NB4 (cell line): ENCODE measurements at places on chromosomes 11 and 22.

DNA sequence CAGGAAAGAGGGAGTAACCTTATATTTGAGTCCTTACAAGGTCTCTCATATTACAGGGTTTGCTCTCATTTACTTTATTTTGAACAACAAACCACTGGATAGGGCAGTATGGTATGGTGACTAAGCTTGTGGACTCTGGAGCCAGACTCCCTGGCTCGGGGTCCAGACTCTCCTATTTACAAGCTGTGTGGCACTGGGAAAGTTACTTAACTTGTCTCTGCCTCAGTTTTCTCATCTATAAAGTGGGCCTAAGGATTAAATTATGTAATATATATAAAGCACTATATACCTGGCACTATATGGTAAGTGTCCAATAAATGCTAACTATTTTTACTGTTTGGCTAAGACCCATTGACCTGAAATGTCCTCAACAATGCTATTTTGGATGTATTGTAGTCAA is 1.7 kb upstream of the DCHS1 start:
- DNase-seq, result no peak

DNA sequence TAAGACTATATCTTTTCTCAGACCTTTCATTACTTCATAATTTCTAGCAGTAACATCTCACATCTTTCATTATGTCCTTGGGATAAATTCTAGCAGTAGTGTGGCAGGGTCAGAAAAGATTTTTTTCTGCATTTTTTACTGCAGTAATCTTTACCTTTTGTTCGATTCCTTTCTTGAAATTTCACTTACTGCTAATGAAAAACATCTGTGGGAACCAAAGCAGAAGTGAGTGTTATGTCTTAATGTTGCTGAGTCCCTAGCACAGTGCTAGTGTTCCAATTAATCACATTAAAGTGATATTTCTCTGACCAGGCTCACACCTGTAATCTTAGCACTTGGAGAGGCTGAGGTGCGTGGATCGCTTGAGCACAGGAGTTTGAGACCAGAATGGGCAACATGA is 123.6 kb downstream of the EHF start:
- no peak for DNase-seq

GRCh38 chr11:42631220-42631843 is 680.5 kb upstream of the API5 start:
- peak; percentile 31 for DNase-seq

DNA sequence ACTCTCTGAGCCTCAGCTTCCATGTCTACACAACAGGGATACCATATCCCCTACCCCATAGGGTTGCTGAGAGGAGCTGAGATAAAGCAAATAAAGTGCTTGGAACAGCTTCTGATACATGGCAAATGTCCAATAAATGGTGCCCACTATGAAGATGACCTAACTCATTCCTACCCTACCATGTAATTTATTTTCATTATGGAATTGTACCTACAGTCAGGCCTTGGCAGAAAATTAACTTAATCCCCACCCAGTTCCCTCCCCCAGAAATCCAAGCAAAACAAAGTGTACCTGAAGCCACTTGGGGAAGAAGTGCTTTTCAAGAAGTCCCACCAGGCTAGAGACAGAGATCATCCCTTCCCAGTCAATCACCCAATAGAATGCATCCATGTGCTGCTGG is 10.8 kb downstream of the SRRD start:
- no peak for DNase-seq

DNA sequence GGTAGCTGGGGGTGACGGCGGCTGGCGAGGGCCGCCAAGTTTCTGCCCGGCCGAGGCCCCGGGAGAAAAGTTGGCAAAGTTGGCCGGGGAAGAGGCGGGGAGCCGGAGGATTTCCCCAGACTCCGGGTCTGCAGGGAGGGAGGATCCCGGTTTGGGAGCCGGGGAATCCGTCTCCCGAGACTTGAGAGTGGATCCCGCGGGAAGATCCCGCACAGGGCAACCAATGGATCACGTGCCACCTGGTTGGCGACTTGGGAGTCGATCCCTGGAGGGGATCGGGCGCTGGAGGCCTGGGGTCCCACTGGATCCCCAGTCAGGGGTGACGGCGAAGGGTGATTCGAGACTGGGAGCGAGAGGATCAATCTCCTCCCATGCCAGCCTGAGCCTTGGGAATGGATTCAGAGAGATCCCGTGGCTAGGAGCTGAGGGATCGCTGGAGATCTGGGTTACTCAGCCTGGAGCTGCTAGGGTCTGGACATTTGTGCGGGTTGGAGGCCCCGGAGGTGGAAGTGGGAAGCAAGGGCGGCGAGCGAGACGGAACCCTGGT is 394 bp downstream of the KIAA1671 start:
- DNase-seq, result no peak

DNA sequence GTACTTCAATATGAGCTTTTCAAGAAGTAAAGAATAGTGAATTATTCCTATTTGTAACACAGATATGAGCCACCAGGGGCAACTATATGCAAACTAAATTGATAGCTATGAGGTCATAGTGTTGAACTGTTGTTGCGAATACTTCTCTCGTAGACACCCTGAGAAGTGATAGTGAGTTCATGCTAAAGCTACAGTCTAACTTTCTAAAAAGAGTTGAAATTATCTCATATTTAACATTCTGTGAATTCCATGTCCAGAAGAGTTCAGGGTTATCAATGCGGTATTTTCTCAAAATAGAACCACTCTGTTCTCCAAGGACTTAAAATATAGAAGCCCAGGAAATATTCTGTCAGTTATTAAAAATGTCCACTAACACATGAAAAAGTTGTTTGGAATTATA is 185.4 kb downstream of the AASDHPPT start:
- no peak for DNase-seq

GRCh38 chr11:35174666-35175065 is 35.7 kb downstream of the CD44 start:
- no peak for DNase-seq

DNA sequence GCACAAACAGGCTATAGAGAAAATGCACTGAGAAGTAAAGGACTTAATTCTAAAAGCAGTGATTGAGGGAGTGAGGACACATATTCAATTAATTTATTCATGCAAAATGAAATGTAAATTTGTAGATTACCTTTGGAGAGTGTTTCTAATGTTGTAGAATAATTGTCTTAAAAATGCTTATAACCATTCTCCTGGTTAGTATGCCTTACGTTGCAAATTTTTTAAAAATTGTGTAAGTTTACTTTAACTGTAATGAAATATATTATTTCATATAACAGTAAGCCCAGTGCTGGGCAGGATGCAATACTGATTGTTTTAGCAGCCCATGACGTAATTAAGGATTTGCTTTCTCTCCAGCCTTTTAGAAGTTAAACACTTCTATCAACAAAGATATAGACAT is 26.6 kb downstream of the OR52E1 start:
- no peak for DNase-seq

GRCh38 chr11:120482149-120482548 is 29.4 kb upstream of the GRIK4 start:
- no peak for DNase-seq

- DNase-seq, result no peak
These were observed 621.4 kb downstream of the BRD1 start for GRCh38 chr22:49206281-49206680.

DNA sequence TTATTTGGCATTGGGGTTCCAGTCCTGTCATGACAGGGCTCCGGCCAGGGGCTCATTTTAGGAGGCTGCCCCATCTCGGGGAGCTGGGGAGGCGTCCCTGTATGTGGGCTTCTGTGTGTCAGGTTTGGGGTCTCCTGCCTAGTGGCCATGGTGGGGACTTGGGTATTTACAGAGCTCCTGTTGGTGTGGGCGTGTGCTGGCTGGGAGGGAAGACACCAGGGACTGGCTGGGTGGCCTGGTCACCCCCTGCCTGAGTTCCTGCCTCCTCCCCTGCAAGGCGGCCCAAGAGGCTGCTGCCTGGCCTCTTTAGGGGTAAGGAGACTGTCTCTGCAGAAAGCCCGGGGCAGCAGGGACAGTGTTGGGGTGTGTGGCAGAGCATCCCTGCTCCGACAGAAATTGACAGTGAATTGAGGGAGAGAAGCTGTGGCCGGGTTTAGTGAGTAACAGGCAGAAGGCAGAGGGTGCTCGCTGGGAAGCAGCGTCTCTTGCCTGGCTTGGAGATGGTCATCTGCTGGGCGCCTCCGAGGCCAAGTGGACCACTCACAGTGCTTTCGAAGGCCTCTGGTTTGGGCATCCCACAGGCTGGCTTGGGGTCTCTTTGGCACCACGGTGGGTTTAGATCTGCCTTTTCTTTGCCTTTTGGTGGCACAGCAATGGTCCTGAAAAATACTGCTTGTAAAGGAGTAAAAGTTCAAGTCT is 40.3 kb upstream of the GRAMD4 start:
- peak; percentile 31 for DNase-seq

DNA sequence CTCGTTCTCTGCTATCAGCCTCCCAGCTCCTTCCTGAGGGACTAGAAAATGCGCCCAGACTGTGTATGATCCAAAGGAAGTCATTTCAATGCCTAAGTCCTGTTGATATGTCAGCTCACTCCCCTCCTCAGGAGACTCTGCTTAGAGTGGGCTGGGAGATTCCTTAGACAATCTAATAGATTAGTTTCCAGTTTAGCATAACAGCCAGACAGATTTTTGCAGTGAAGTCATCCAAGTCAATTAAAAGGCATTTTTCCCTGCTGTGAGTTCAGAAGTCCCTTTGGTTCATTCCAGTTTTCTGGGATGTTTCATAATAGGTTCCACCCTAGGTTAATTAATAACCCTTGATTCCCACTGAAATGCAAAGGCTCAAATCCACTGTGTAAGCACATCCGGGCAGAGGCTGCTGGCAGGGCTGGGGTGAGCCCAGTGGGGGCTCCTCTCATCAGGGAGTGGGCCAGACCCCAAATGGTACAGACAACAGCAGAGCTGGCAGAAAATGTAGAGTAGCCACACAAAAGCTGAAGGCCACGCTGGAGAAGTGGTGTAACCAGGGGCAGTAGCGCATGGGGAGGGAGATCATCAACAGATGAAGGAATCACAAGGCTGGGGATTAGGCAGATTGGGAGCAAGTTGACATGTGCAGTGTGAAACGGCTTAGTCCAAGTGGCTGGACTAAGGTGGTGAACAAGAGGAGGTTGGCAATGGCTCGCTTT is 90.6 kb downstream of the SYN3 start:
- DNase-seq, result no peak

DNA sequence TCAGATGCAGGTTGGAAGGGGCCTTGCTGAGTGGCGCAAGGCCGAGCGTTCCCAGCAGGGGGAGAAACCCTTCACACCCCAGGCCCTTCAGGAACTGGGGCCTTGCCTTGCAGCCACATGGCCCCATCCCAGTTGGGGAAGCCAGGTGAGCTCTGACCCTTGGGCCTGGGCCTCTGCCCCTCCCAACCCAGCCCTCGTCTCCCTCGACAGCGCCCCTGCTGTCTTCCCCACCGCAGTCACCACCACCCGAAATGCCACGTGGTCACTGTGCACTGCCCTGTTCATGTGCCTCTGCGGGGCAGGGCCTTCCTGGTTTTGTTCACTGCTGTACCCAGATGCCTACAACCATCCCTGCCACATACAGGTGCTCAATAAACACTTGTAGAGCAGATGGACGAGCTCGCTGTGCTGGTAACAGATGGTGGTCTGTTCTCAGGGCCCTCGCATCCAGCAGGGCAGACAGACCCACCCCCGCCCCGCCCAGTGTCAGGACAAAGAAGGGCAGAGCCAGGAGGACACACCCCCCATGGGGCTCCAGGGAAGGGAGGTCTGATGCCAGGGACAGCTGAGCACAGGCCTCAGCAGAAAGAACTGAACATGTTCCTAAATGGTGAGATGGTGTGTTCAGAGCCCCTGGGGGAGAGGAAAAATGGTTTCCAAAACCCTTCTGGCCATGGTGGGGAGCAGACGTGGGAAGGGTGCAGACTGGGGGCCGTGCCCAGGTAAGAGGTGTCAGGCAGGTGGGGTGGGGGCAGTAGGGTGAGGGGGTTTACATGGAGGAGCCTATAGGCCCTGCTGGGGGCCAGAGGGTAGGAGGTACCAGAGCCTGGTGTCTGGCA is 3.7 kb downstream of the POLR2L start:
- peak; percentile 60 for DNase-seq

DNA sequence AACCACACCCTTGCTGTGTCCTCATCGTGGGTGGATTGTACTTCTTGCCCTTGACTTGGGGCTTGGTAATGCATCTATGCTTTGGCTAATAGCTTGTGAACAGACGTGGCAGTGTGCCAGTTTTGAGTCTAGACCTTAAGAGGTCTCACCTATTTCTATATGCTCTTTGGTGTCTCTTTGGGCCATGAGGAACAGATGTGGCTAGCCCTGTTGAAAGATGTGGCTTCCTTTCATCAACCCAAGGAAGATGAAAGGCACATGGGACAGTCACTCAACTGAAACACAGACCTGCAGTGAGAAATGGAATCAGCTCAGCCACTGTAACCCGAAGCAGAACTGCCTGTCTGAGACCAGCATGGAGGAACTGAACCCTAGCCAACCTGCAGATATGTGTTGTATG is 7.9 kb upstream of the NELL1 start:
- no peak for DNase-seq

- DNase-seq, result no peak
These were observed 2.7 kb downstream of the DCDC1 start for GRCh38 chr11:31366795-31367194.

DNA sequence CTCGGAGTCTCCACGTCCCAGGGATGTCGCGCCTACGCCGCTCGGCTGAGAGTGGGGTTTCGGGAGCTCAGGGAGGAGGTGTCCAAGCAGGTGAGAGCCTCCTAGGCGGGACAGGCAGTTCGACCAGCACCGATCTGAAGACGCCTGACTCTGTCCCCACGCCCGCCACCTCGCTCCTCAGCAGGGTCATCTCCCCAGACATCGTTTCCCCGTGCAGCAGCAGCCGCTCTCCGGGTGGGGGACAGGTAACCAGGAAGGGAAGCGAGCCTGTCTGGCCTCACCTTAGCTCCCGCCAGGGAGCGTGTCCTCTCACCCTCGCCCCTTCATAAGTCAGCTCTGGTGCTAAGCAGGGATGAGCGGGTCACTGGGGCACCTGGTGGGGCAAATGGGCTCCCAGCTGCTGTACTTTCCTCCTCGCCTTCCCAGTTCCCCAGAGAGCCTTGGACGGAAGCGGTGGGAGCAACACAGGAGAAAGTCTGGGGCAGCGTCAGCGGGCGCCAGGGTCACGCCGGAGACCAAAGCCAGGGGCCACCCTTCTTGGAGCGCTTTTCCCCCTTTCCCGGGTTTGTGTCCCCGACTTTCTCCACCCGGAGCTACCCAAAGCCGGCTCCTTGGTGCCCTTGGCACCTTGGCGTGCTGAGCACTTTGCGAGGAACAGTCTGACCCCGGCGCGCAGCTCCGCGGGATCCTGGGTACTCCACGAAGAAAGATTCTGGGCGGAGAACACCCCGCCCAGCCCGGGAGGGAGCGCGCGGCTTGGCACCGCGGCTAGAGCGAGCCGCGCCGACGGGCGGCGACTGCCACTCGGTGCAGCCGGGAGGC is 1.6 kb downstream of the SPON1 start:
- no peak for DNase-seq

- no peak for DNase-seq
These were observed 48.9 kb downstream of the NARS2 start for GRCh38 chr11:78525720-78526119.
